Stimulated activated CD8-positive, alpha-beta memory T cell treated with anti-CD3 and anti-CD28 coated beads, Interleukin-12 subunit alpha, Interleukin-12 subunit beta, amount 100 ng/mL, for 1 hour (primary cell): ENCODE measurements at places on chromosomes 3 and 15.

- DNase-seq, result no peak
Measured at GRCh38 chr3:61250784-61251173, 473 bp downstream of the FHIT start.

DNA sequence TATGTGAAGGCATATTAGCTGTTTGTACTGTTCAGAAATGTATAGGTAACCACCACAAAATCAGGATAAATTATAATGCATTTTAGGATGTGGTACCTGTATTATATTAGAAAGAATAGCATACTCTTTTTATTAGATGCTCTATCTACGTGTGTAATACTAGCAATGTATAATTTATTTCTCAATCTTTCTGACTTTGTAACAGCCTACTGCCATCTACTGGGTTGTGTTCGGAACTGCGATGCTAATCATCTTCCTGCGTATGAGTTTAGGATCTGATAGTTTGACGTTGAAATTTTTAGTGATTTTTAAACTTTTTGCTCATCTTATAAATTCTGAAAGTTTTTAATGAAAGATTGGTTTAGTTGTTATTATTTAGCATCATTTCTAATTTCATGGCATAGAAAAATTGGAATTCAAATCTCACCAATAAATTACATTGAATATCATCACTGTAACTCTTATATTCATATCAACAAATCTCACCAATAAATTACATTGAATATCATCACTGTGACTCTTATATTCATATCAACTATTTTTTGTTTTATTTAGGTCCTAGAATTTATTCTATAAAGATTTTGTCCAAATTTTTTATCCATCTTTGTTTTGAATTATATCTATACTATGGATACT, 322.7 kb upstream of the ZNF717 start:
- no peak for DNase-seq

- DNase-seq, result no peak
Measured at GRCh38 chr3:19711160-19711782, 222.7 kb downstream of the EFHB start.

DNA sequence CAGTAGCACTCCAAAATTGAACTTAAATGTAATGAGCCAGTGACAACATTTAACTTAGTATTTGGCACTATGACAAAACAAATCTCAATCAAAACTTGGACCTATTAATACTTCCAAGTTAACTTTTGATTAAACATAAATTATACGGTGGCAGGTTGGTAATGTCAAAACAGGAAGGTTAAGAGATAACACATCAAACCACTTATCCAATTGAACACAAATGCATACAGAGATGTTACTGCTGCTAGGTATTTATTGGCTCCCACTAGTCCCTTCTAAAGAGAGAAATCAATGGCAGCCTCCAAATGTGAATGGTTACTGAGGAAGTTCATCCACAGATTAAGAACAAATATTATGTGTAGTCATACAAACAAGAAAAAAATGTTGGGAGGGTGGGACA, 1.8 kb downstream of the GSK3B start:
- no peak for DNase-seq

DNA sequence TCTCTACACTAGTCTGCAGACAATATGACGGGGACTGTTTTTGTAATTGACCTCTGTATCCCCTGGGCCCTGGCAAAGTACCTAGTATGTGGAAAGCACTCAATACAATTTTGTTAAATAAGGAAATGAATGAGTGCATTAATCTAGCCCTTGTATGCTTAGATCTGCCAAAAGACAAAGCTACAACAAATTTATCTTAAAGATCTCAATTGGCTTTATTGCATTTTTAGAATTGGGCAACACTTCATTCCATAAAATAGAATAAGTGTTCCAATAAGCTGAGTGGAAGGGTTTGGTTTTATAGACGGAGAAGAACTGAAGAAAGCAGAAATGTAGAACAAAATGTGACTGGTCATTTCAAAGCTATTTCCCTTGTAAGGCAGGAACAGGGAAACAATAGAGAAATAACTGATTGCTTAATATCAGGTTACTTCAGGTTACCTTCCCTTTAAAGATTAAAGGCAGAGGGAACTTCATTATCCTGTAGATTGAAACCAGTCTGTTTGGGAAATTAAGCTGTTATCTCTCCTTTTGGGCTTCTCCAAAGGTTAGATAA, 108.3 kb upstream of the MME start:
- DNase-seq, result no peak

GRCh38 chr3:454986-455385, 258.4 kb downstream of the CHL1 start:
- DNase-seq, result no peak

GRCh38 chr3:124620600-124621063, 109.6 kb upstream of the UMPS start:
- no peak for DNase-seq

- no peak for DNase-seq
Measured at GRCh38 chr3:71360764-71361163, 222.8 kb downstream of the FOXP1 start.

- DNase-seq, result no peak
Measured at GRCh38 chr3:27596334-27596841, 112.2 kb upstream of the SLC4A7 start.

DNA sequence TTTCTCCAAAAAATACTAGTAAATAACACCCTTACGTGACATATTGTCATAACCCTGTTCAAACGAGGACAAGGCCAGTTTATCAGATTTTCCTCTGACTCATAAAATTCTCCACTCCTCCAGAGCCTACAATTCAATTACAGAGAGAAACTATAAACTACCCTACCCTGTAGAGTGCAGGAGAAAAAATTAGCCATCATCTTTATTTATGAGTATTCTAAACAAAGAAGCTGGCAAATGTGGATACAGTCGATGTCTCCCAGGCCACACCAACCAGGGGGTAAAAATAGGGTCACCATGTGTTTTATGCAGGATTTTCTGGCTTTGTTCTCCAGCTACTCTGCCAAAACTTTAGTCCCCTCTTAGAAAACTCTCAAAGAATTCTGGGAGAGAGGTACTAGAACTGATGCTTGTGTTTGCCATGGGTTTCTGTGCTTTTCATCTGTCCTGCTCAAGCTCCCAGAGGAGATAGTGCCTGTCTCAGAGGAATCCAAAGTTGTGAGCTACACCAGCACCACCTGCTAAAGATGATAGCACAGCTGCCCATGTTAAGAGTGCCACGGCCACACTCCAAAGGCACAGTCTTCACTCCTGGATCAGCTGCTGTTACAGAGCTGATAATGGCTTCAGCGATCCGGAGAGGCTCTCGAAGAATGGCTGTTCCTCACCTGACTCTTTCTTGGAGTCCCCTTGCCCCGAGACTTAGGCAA, 150.2 kb downstream of the IMPG2 start:
- no peak for DNase-seq
